ENCODE measurements at places on chromosomes 13 and 19. TPM values are rescaled to one million over a fixed set of nuclear protein-coding genes. Genes with fewer than 3 reads are reported as not detected.

SYDE1 gene
- 49.3 TPM for total RNA-seq

LYL1 gene
- 0.47 TPM for total RNA-seq

DNA sequence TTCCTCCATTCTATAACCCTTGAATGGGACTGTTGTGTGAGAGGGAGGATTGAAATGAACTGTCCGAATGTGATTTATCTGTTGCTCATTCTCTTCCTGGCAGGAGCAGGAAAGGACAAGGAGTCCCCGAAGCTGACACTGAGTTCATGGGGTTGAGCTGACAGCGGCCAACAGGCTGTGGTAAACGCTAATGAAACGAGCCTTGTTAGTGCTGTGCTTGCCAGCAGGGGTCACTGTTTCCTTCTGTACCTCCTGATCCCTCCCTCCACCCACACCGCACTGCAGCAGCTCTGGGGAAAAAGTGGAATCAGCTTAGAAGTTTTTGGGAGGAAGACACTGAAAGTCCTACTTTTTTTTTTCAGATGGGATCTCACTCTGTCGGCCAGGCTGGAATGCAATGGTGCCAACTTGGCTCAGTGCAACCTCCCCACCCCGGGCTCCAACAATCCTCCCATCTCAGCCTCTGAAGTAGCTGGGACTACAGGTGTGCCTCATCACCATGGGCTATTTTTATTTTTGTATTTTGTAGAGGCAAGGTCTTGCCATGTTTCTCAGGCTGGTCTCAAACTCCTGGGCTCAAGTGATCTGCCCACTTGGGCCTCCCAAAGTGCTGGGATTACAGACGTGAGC, 6.7 kb upstream of the ZNF761 start:
- no peak overlapping the region for H3K4me3 ChIP-seq
- peaks cover 3% of the 10 kb centered on the region for H3K36me3 ChIP-seq
- no peak overlapping the region for H3K27ac ChIP-seq
- H3K27me3 ChIP-seq: no peaks in the 10 kb centered on the region
- H3K4me1 ChIP-seq: no peaks in the 10 kb centered on the region

- no peaks in the 10 kb centered on the region for H3K4me1 ChIP-seq
- no peaks in the 10 kb centered on the region for H3K27me3 ChIP-seq
- peaks cover 19% of the 10 kb centered on the region for H3K36me3 ChIP-seq
- no peak for DNase-seq
- no peak within 1 kb of the TSS for H3K27ac ChIP-seq
Observed at GRCh38 chr19:55228403-55229031, at the start of gene TMEM86B. TMEM86B (minus strand) TSS chr19:55228763; CDS start chr19:55228741, 22 bp downstream.

GRCh38 chr19:34959021-34959420, 5.0 kb downstream of the ZNF792 start:
- H3K27me3 ChIP-seq: no peaks in the 10 kb centered on the region
- H3K4me3 ChIP-seq: no peak overlapping the region
- peaks cover 17% of the 10 kb centered on the region for H3K4me1 ChIP-seq
- H3K27ac ChIP-seq: no peak overlapping the region

Measured in chondrocyte (in vitro differentiated cells).